ENCODE measurements at places on chromosomes 11 and 22.

- no peak for DNase-seq
These were observed 1883.4 kb upstream of the RAG2 start for GRCh38 chr11:38481391-38481790.

GRCh38 chr11:66287211-66287888 is 1.6 kb downstream of the YIF1A start:
- no peak for DNase-seq

GRCh38 chr11:127334466-127334865 is 333.9 kb upstream of the KIRREL3 start:
- DNase-seq = no peak

- DNase-seq = no peak
These were observed 2.8 kb downstream of the ALKBH8 start for GRCh38 chr11:107562647-107563208.

DNA sequence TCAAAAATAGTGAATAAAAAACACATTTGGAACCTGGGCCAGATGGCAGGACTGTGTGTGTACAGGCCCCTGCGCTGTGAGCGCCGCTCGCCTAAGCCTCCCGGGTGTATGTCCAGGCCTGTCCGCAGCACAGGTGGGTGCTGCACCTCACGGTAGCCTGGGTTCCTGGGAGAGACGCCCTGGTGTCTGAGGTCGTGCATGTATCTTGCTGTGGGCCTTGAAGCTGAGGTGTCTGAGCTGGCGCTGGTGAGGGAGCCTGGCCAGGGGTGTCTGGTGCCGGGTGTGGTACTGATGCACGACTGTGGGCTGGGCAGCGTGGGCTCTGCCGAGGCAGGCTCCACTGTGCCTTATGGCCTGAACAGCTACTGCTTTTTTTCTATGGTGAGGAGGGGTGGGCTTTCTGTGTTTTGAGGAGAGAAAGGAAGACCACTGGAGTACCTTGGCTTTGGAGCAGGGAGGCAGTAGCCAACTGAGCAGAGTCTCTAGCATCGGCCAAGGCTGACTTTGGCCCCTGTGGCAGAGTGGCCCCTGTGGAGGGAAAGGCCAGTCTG is 4.2 kb upstream of the ZDHHC8 start:
- peak; percentile 44 for DNase-seq
